RPMI8226 (cell line): ENCODE measurements at places on chromosomes 7 and 10.

DNA sequence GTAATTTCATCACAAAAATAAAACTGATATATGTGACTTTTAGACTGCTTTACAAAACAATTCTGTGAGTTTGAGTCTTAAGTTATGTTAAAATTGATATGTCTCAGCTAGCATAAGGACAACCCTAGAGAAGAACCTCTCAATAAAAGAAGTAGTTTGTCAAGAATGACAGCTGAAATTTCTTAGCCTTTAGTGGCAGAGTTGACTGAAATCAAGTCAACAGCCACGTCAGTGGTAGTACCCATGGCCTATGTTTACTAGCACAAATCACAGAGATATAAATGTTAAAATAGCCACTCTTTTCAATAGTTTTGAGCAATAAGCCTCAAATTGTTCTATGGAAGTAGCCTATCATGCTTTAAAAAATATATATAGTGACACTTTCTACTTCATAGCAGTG is 138.9 kb upstream of the FERD3L start:
- no peak for DNase-seq

DNA sequence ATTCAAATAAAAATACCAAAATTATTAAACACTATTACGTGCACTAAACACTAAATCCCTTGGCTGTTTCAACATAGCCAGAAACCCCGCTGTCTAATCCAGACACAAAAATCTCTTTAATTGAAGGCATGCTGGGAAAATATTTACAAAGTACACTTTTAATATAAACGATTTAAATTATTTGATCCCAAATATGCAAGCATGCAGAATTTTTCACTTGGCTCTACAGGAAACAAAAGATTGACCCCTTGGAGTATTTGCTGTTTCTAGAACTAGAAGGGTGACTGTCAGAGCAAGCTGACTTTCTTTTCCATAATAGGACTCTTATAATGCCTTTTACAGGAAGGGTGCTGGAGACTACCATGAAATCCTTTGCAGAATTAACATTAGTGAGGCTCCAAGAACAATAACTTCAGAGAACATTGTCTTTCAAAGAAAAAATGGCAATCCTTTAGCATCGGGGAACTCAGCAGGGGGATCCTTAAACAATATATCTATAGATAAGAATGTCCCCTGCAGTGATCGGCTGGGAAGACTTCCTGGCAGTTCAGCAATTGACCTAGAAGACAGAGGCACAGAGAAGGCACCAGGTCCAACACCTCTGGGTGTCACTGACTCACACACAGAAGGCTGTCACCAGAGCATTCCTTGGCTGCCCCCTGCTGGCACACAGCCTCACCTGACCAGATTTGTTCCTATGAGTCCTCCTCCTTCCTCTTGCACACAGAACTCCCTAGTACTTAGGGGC is 55.8 kb upstream of the MRLN start:
- peak; percentile 54 for DNase-seq

DNA sequence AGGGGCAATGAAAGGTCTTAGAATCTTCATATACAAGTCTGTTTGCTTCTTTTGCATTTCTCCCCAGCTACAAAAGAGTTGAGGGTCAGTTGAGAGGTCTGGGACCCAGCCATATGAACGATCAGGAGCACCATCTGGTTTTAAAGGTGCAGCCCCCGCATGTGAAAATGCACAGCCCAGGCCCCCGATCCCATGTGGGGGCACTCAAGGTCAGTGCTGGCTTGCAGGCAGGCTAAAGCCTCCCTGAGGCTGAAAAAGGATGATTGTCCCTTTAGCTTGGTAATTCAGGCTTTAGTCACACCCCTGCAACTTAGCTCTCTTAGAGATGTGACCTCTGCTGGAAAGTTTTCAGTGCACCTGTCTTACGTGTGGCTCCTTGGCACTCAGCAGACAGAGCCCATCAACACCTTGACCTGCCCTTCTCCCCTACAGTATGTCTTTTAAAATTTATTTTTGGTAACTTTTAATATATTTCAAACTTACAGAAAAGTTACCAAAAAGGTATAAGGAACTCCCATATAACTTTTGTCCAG is 80.1 kb upstream of the PDCD4 start:
- DNase-seq: no peak

- DNase-seq: no peak
These were observed 109.1 kb upstream of the EFCAB10 start for GRCh38 chr7:105690325-105690945.

- DNase-seq: no peak
These were observed 81.0 kb downstream of the HYCC1 start for GRCh38 chr7:22932896-22933295.

DNA sequence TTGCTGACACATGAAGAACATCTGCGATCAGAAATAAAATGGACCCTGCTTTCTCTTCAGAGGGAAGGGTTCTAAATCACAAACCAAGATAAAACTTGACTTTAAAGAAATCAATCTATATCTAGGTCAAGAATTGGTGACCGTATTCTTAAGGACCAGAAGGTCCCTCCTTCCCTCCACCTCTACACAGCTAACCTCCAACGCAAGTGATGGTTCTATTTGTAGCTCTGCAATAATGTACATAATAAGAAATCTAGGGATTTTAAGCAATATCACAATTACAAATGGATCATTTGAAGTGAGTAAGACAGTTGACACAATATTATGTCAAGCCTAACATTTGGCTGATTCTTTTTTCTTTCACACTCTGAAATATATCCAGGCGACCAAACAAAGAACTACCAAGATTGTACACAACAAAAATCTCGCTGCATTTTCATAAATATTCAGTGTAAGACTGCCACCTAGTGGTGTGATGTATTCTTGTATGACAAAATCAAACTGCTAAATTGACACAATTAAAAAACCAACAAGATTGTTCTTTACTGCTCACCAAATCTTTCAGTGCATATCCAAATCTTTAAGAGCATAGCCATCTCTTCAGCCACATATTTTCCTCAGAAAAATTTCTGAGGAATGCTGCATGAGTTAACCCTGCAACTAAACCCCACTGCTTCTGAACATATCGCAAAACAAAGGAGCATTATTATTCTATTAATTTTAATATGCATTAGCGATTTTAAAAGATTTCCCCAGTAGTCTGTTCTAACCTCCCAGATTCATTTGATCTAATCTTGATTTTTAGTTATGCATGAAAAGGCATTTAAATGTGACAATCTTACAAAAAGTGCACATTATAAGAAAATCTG is 44.5 kb downstream of the ICA1 start:
- peak; percentile 79 for DNase-seq

- DNase-seq: peak; percentile 58
These were observed 517.5 kb upstream of the GALNT17 start for GRCh38 chr7:70614237-70615045.

- DNase-seq: no peak
These were observed 151.8 kb downstream of the TWIST1 start for GRCh38 chr7:18965657-18966056.

GRCh38 chr10:24889639-24890038 is 62.8 kb downstream of the PRTFDC1 start:
- DNase-seq: no peak

DNA sequence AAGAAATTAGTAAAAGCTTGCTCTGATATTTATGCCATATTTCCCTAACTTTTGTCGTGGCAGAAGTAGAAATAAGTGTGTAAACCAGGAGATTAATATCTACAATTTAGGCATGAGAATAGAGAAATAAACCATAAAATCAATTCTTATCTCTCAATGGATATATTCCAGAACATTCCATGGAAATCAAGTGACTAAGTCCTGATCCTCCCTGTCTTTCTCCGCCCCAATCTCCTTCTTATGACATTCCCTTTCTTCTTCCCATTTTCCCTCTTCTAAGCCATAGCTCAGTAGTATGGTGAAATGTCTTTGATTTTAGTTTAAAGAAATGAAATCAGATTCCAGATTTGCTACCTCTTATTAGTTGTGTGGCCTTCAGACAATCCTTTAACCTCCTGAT is 88.8 kb downstream of the TBXAS1 start:
- no peak for DNase-seq

DNA sequence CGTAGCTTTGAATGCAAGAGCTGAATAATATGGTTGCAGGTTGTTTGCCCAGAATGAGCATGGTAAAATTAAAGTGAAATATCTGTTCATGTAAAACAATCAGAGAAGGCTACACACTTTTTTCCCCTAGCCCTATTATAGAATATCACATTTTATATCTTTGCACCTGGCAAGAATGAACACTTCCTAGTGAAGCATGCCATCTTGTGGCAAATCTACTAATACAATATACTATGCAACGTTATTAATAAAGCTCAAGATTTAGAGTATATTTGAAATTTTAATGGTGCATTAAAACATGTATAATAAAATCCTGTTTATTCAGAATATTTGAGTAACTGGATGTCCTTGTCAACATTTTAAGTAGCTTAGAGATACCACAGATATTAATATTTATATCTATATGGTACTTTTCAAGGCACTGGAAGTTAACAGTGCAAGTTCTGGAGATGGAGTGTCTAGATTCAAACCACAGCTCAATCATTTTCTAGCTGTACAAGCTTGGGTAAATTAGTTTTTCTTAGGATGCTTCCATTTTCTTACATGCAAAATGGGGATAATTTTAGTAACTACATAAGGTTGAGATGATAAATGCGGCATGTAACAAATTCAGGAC is 643.1 kb upstream of the SEMA3D start:
- no peak for DNase-seq

- DNase-seq: no peak
These were observed 106.0 kb downstream of the GRID1 start for GRCh38 chr10:86260564-86260963.

DNA sequence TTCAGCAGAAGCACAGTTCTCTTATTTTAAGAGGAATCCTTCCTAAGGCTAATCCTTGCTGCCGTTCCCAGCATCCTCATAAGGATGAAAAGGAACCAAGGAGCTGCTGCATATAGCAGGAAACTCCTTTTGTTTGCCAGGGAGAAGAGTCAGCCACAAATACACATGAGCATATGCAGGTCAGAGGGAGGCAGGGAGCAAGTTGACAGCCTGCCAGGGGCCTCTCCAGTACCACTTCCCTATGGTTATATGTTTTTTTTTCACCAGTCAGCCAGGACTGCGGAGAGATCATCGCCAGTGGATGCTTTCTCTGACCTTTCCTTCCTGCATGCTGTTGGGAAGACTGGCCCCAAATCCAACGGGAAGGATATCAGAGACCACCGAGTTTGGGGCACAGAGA is 39.8 kb downstream of the SLC35B4 start:
- DNase-seq: no peak

GRCh38 chr7:131538071-131538812 is 18.2 kb downstream of the PODXL start:
- DNase-seq: no peak

GRCh38 chr7:30469303-30469702 is 9.3 kb downstream of the NOD1 start:
- DNase-seq: no peak

- DNase-seq: no peak
These were observed 45.1 kb downstream of the ADD3 start for GRCh38 chr10:110052916-110053315.

DNA sequence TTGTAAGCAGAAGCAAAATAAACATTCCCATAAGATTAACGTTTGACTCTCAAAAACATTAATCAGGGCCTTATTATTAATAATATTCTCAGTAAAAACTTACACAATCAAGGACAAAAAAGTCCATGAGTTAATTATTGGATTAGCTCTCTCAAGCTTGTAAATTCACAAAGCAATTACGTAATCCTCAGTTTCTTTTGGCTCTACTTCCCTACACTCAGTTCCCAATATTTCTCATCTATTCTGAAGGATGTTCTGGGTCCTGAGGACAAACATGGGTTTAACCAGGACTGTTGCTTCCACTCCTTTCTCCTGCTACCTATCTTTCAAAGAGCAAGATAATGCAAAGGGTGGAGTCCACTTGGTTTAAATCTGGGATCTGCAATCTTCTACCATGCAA is 15.1 kb downstream of the FBXL13 start:
- DNase-seq: no peak

GRCh38 chr7:43572516-43573049 is 10.3 kb upstream of the STK17A start:
- DNase-seq: peak; percentile 95

DNA sequence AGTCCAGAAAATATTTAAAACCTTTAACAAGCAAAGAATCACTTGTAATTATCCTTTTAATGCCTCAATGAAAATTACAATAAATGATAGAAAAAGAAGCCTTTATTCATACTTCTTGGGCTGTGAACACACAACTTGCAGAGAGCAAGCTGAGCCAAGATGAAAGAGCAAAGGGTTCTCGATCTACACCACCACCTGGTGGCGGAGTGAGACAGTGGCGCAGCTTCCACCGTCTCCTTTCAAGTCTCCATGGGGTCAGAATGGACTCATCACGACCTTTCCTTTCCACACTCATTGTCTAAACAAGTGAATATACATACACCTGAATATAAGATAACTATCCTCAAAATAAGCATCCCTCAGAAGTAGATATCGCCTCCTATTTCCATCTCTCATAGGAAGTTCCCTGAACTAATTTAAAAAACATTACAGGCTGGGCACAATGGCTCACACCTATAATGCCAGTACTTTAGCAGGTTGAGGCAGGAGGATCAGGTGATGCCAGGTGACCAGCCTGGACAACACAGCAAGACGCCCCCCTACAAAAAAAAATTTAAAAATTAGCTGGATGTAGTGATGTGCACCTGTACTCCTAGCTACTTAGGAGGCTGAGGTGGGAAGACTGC is 40.7 kb downstream of the ATE1 start:
- DNase-seq: peak; percentile 47

DNA sequence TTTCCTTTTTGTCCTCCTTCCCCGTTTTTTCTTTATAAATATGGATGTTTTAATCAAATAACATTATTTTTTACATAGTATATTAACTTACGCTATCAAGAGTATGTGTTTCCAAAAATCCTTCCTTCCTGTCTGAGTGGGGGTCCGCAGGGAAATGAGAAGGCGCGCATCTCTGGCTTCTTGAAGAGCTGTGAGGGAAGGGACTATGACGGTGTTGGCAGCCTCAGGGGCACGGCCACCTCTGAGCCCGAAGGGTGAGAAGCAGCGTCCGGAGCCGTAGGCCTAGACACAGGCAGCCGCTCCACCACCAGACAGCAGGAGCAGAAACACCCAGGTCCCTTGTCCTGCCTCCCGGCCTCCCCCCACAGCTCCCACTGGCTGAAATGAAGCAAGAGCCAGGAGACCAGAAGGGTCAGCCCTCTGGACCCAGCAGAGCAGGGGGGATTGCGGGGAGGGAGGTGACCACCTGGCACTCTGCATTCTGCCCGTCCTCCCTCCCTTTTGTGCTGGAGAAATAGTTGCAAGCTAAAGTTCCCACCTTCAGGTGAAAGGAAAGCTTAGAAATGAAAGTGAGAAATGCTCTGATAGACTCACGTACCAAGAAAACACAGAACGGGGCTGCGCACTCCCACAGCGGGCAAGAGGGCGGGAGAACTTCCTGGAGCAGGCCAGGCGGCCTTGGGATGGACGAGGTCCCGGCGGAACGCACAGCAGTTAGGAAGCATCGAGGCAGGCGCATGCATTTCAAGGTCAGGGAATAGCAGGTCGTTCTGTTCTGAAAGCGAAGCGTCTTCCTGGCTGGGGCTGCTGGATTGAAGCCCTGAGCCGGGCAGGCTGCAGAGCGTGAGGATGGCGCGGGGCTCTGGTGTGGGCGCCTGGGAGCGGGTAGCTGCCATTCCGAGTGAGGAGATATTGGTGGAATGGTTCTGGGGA is 105.5 kb downstream of the GALNT11 start:
- no peak for DNase-seq
